ENCODE measurements at places on chromosomes 5 and 9.
A peak's percentile ranks its signal among the peaks of the same experiment; 100 is the strongest.

GRCh38 chr9:31556667-31557463 is 827.6 kb upstream of the ACO1 start:
- no peak for DNase-seq

- DNase-seq, result no peak
These were observed 3.2 kb downstream of the TEX48 start for GRCh38 chr9:114678795-114679194.

- no peak for DNase-seq
These were observed 78.5 kb downstream of the ERP44 start for GRCh38 chr9:100020121-100020795.

- no peak for DNase-seq
These were observed 167.4 kb downstream of the SLIT3 start for GRCh38 chr5:169133531-169133930.

DNA sequence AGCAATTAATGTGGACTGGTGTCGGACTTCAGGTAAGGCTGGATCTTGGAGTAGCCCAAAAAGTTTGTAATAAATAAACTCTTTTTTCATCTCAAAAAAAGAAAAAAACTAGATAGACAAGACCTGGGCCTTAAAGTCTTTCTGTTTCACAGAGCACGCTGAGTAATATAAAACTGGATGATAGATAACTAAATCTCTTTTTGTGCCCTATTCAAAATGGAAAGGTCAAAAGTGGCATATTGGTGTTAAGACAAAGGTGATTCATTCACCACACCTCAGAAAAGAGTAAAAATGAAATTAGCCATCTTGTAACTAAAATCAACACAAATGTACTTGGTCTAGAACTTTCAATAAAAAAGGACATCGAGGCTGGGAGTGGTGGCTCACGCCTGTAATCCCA is 30.3 kb upstream of the RFK start:
- no peak for DNase-seq

GRCh38 chr5:123943151-123943550 is 431.2 kb downstream of the CSNK1G3 start:
- no peak for DNase-seq

DNA sequence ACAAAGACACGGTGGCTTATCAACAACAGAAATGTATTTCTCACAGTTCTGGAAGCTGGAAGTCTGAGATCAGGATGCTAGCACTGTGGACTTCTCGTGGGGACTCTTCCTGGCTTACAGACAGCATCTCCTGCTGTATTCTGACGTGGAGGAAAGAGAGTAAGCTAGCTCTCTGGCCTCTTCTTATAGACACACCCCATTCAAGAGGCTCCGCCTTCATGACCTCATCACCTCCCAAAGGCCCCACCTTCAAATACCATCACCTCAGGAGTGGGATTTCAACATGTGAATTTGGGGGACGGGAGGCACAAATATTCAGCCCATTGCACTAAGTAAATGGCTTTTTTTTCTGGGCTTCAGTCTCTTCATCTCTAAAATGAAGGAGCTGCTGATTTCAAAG is 27.6 kb downstream of the KCNMB1 start:
- no peak for DNase-seq

DNA sequence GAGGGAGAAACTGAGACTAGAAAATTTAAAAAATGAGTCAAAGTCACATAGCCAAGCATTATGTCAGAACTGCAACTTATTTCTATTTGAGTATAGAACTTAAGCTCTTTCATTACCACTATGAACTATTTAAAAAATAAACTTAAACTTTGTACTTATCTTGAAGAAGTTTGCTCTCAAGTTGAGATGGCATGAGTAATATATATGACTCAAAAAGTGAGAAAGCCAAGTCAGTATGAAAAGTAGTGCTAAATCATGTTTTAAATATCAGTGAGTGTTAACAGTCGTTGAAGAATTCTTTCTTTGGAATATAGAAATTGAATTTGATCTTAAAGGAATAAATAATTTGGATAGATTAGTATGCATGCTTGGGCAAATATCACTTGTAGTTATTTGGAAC is 36.3 kb upstream of the CDH10 start:
- DNase-seq, result no peak

GRCh38 chr9:122382901-122383850 is 12.4 kb downstream of the PTGS1 start:
- DNase-seq, result no peak

- no peak for DNase-seq
These were observed 71.5 kb downstream of the HSPA4 start for GRCh38 chr5:133123297-133123696.

DNA sequence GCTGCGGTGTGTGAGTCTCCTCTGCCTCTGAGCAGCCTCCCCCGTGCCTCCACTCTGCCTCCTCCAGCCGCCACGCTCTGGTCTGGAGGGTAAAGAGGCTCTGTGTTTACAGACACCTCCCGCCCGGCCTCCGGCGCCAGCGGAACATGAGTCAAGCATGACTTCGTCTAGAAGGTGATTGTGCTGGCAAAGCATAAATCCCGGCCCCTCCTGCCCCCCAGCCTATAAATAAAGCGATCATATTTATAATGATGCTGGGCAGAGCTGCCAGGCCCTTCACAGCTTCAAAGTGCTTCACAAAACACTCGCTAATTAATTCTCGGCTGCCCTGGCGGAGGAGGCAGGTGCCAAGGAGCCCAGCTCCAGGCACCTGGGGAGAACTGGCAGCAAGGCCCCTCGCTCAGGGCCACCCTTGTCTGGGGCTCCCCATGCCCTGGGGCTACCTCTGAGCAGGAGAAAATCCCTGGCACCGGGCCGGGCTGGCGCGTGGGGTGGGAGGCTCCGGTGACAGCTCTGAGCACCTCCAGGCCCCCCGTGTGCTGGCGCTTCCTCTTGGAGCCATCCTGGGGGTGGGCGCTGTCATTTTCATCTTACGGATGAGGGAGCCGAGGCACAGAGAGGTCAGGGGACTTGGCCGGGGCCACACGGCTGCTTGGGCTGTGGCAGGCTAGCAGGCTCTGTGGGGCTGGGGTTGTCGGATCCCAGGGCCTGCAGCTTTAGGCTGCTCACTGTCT is 87.8 kb downstream of the RXRA start:
- peak; percentile 87 for DNase-seq

DNA sequence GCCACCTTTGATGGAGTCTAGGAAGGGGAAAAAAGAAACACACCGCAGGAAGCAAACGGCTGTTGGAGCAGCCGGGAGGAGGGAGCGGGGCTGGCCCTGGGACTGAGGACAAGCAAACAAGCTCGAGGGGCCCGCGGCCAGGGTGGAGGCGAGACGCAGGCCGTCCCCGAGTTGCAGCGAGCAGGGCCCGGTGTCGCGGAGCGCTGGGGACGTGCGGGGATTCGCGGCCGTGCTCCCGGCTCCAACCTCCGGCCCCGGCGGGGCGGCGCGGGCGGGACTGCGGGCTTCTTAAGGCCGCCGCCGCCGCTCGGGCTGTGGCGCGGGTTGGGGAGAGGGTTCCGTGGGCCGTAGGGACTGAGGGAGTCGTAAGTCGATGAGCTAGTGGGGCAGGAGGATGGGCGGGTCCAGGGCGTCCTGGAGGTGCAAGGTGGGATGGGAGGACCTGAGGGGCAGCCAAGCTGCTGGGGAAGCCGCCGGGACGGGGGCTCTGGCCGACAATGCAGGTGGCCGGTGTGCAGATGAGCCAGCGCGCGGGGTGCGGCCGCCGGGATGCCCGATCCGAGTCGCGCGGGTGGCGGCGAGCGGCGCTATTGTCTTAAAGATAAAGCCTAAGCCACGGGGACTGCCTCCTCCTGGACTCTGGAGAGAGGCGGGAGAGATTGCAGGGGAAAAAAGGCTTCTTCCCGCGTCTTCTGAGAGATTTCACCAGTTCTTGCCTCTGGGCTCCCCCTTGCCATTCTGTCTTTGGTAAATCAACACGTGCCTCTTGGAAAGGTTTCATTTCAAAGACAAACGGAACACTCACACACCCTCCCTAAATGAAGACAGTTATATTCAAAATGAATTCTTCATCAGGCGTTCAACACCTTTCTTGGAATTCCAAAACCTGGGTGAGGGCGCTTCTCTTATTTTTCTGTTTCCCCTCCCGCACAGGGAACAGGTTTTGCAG is 1.6 kb upstream of the HAPLN1 start:
- DNase-seq, result peak; percentile 76

DNA sequence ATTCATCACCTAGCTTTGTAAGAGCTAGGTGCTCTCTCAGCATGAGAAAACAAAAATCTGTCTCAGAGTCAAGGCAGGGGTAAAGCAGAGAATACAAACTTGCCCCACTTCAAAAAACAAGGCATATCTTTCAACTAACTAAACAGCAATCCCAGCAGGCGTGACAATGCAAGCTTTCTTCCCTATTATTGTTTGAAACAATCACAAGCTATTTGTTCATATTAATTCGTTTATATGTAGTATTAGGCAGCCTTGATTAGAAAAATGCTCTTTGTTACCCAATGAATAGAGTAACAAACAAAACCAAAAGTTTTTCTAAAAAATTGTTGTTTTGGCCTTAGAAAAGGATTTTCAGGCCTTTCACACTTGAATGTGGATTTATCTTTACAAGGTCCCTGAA is 71.1 kb downstream of the LPAR1 start:
- DNase-seq, result no peak

DNA sequence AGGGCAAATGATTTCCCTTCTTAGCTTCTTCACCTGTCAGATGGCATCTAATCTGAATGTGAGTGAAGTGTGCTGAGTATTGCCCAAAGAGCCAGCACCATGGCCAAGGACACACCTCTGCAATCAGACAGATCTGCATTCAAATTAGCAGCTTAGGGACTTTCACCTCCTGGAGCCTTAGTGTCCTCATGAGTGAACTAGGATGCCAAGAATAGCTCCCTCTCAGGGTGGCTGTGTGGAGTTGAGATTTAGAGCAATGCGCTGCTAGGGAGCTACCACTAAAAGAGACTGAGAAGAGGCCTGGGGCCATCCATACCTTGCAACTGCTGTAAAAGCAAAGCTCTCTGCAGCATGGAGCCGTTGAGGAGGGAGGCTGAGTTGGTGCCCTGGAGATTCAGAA is 1.4 kb downstream of the CIZ1 start:
- no peak for DNase-seq

DNA sequence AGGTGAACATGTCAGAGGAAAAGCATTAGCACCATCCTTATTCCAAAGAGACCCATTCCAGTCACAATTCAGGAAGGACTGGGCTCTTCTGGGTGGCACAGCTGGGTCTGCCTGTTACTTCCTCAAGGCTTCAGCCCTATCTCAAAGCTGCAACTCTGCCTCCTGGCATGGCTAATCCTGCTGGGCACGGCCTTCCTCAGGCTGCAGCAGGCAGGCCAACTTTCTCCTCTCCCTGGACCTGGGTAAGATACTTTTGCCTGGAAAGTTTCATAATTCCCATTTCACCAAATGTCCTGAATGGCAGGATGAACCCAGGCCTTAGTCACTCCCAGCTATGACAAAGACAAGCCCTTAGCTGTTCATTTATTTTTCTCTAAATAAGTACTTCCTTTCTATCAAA is 50.1 kb downstream of the MACROH2A1 start:
- no peak for DNase-seq

DNA sequence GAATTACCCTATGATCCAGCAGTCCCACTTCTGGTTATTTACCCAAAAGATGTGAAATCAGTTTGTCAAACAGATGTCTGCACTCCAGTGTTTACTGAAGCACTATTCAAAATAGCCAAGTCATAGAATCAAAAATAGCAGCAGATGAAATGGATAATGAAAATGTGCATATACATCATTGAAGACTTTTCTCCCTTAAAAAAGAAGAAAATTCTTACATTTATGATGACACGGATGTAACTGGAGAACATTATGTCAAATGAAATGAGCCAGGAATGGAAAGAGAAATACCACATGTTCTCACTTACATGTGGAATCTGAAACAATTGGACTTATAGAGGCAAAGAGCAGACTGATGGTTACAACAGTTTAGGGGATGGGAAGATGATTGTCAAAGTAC is 21.5 kb upstream of the PLEKHG4B start:
- DNase-seq, result no peak

GRCh38 chr9:7216004-7216841 is 458.4 kb downstream of the KDM4C start:
- peak; percentile 79 for DNase-seq

DNA sequence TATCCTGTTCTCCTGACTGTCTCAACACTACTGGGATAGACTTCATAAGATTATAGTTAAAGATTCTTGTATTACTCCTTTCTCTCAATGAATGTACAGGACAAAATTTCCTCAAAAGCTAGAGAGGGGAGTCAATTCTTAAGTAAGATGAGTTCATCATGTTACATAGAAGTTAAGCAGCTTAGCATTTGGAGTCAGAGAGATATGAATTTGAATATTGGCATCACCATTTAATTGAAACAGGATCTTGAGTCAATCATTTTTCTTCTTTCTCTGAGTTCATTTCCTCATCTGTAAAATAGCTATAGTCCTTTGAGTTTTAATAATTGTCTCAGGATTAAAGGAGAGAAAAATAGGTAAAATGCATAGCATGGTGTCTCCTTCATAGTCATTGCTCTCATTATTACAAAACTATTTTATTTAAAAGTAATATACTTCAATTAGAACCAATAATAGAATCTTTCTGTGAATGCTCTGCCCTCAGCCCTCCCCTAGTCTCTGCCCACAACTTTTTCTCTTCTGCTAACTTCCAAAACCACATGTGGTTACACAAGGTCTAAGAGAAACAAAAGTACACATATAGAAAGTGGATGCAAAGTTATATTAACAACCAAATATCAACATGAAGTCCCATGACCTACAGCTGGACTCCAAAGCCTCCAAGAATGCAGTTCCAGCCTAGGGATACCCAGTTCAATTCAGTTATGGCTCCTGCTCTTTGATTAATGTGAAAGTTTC is 265.6 kb downstream of the TLE1 start:
- DNase-seq, result peak; percentile 37

- peak; percentile 3 for DNase-seq
These were observed 652.6 kb downstream of the CETN3 start for GRCh38 chr5:89756955-89757354.

DNA sequence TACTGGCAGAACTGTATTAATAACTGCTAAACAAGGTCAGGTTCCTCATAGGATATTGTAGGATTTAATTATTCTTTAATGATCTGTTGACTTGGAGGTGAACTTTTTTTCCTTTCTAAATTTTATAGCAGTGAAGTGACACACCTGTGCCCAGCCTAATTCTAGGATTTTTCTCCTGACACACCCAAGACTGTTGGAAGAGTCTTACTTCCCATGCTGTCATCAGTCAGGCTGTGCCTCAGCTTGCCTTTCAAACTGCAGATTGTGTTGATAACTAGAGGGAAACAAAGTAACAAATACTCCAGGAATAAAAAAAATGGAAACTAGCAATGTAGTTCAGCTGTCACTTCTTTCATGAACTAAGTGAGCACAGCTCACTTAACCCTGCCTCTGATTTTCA is 22.0 kb downstream of the OTULIN start:
- no peak for DNase-seq

- DNase-seq, result no peak
These were observed 6.4 kb downstream of the ABLIM3 start for GRCh38 chr5:149147676-149148075.

GRCh38 chr9:19946441-19947109 is 157.7 kb upstream of the SLC24A2 start:
- peak; percentile 23 for DNase-seq

GRCh38 chr5:75366787-75367186 is 29.8 kb downstream of the HMGCR start:
- DNase-seq, result no peak

- no peak for DNase-seq
These were observed 10.7 kb downstream of the GIN1 start for GRCh38 chr5:103109277-103109676.

GRCh38 chr9:89777544-89777943 is 172.7 kb downstream of the GADD45G start:
- no peak for DNase-seq

- DNase-seq, result no peak
These were observed 182.5 kb upstream of the NR3C1 start for GRCh38 chr5:143585970-143586369.

Data from mesenchymal stem cell (in vitro differentiated cells and primary cell).